Mononuclear cell (primary cell): ENCODE measurements at places on chromosomes 6 and 20. TPM values are rescaled to one million over a fixed set of nuclear protein-coding genes. Genes with fewer than 3 reads are reported as not detected.

Gene DEFB124
- not detected for total RNA-seq

Gene LTB
- 191 TPM for total RNA-seq

Gene GSTA3
- not detected for total RNA-seq

Gene VSX1
- total RNA-seq, result not detected

Gene PMEPA1
- total RNA-seq, result 1.0 TPM

Gene NKX2-2
- total RNA-seq, result not detected

Gene TMEM170B
- 17.5 TPM for total RNA-seq

Gene HELZ2
- 49.0 TPM for total RNA-seq

Gene BIRC7
- 0.21 TPM for total RNA-seq

Gene FRS3
- 2.1 TPM for total RNA-seq

Gene MYL9
- 10.9 TPM for total RNA-seq

Gene SLC9A8
- 34.5 TPM for total RNA-seq

Gene TXLNB
- total RNA-seq, result 0.52 TPM

Gene ATP6V1G2
- total RNA-seq, result 0.73 TPM

Gene DLK2
- total RNA-seq, result 0.31 TPM

Gene PTCRA
- total RNA-seq, result 6.9 TPM

Gene POLR3F
- total RNA-seq, result 11.4 TPM

Gene BANF2
- not detected for total RNA-seq

Gene EPB41L1
- 0.21 TPM for total RNA-seq

Gene IL17A
- not detected for total RNA-seq

Gene FAM217A
- not detected for total RNA-seq

Gene METTL24
- 0.10 TPM for total RNA-seq

Gene ZNF165
- total RNA-seq, result 2.1 TPM

Gene UBD
- total RNA-seq, result not detected

Gene NRSN1
- total RNA-seq, result not detected

Gene BCAS4
- total RNA-seq, result 13.7 TPM

Gene ALDH5A1
- 2.4 TPM for total RNA-seq

Gene SIRPB2
- total RNA-seq, result 8.8 TPM

Gene CMTR1
- total RNA-seq, result 40.9 TPM

Gene SLC17A2
- total RNA-seq, result not detected
